ENCODE measurements at places on chromosomes 3 and 15. TPM values are rescaled to one million over a fixed set of nuclear protein-coding genes. Genes with fewer than 3 reads are reported as not detected.

MKRN3 gene
- 3.8 TPM for total RNA-seq

PYGO1 gene
- total RNA-seq = 32.2 TPM

AGTR1 gene
- 2.1 TPM for total RNA-seq

SECISBP2L gene
- 39.2 TPM for total RNA-seq

MYLK gene
- 20.1 TPM for total RNA-seq

GOLGA8J gene
- total RNA-seq = 0.54 TPM

DZIP3 gene
- total RNA-seq = 23.1 TPM

Measured in neural crest cell (in vitro differentiated cells).